ENCODE measurements at places on chromosomes 5 and 9.

DNA sequence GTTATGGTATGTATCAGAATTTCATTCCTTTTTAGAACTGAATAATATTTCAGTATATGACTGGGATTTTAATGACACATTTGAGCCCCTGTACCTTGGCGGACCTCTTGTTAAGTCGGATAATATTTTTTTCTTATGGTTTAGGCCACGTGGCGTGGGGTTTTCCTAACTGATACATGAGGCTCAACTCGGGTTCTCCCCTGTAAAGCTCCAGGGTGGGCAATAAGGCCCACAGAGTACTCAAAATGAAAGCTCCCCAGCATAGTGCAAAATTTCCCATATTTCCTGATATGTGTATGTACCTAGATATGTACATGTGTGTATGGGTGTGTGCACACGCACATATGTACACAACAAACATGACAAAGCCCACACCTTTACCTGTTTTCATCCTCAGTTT is 24.5 kb downstream of the TICAM2 start:
- H3K4me3 ChIP-seq: no peak overlapping the region
- no peaks in the 10 kb centered on the region for H3K36me3 ChIP-seq
- H3K27ac ChIP-seq: no peak overlapping the region
- peaks cover 6% of the 10 kb centered on the region for H3K4me1 ChIP-seq

DNA sequence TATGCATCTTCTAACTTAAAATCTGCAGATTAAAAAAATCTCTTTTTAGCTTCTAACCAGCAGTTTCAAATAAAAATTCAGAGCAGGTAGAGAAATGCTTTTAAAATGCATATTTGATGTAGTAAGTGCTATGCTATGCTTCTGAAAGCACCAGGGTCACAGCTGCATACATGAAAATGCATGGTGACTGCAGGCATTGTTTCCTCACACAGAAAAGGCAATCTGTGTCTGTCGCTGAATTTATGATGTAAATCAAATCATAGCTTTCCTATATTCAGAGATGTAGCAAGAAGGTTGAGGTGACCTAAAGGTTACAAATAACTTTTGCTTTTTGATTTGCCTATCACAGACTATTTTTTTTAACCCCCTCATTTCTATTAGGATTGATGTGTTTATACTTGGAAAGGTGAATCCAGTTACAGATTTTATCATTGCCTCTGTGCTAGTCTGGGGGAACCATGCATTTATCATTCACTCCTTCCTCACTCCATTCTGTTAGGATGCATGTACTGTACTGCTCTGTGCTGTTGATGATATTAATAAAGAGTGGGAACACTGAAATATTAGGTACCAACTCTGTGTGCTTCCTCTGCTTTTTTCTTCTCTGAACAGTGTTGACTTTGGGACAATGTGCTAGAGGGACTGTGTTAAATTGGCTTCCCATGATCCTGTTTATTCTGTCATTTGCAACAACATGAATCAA is 65.6 kb downstream of the FOCAD start:
- no peaks in the 10 kb centered on the region for H3K36me3 ChIP-seq
- no peak overlapping the region for H3K4me3 ChIP-seq
- DNase-seq: no peak

DNA sequence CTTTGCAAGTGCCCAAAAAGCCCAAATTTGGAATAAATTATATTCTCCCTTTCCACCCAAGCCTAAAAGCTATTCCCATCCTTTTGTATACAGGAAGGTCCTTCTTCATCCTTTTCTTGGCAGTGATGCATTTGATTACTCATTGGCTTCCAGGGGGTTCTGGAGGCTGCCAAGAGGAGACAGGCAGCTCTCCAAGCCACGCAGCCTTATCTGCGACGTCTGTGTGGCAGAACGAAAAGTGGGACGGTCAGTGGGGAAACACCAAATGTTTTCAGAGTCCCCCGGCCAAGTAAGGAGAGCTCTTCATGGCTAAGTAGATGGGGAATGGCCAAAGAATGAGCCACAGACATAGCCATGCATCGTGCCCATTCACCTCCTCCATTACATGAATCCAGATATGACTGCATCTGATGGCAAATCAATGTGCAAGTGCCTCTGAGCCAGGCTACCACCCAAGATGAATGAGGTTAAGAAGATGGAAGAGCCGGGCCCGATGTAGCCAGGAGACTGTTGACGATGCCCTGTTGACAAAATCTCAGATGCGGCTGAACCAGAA is 12.1 kb downstream of the ADAM19 start:
- H3K27me3 ChIP-seq: no peaks in the 10 kb centered on the region
- peaks cover 50% of the 10 kb centered on the region for H3K4me1 ChIP-seq
- no peaks in the 10 kb centered on the region for H3K36me3 ChIP-seq
- H3K4me3 ChIP-seq: no peak overlapping the region

DNA sequence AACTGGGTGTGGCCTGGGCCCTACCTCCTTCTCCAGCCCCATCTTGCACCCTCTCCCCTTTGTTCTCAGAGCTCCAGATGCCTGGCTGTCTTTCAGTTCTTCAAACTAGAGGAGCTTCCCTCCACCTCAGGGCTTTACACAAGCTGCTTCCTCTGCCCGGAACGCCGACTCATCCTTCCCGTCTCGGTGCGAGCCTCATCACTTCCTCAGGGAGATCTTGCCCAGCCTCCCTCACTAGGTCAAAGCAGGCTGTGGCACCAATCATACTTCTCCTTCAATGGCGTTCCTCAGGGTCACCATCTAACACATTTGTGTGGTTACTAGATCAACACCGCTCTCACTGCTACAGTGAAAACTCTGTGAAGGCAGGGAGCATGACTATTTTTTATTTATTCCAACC is 56.2 kb upstream of the ZSWIM6 start:
- no peaks in the 10 kb centered on the region for H3K4me1 ChIP-seq
- no peak overlapping the region for H3K27ac ChIP-seq
- no peak overlapping the region for H3K4me3 ChIP-seq
- H3K36me3 ChIP-seq: no peaks in the 10 kb centered on the region

- no peaks in the 10 kb centered on the region for H3K27me3 ChIP-seq
- peak; percentile 28 for DNase-seq
- peak overlapping the region; percentile 45 for H3K27ac ChIP-seq
- peaks cover 37% of the 10 kb centered on the region for H3K4me1 ChIP-seq
These were observed 193.2 kb downstream of the MAPKAP1 start for GRCh38 chr9:125513668-125514413.

DNA sequence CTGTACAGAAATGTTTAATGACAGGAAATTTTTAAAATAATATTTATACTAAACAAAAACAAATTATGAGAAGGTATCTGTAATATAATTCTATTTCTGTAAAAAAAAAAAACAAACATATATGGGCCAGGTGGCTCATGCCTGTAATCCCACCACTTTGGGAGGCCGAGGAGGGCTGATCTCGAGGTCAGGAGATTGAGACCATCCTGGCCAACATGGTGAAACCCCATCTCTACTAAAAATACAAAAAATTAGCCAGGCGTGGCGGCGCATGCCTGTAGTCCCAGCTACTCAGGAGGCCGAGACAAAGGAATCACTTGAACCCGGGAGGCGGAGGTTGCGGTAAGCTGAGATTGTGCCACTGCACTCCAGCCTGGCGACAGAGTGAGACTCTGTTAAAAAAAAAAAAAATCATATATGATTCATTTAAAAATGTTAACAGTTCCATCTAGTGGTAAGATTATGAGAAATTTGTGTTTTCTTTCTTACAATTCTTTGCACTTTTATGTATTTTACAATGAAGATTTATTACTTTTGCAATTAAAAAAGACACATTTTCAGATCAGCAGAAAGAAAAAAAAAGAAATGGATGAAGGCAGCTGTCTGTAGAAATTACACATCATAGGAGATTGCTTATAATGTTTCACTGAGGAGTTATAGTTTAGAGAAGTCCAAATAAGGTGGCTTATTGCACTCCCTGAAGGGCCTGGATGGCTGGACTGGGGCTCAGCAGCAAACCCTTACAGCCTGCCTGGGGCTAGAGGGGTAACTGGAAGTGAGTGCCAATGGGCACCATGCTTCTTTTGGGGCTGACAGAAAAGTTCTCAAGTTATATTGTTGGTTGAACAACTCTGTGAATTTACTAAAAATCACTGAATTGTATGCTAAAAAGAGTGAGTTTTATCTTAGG is 20.3 kb downstream of the C9orf153 start:
- H3K4me1 ChIP-seq: no peaks in the 10 kb centered on the region
- H3K36me3 ChIP-seq: no peaks in the 10 kb centered on the region
- no peak for DNase-seq
- H3K4me3 ChIP-seq: no peak overlapping the region

GRCh38 chr9:20760246-20760891 is 76.3 kb downstream of the FOCAD start:
- no peaks in the 10 kb centered on the region for H3K27me3 ChIP-seq
- no peaks in the 10 kb centered on the region for H3K36me3 ChIP-seq
- H3K4me3 ChIP-seq: no peak overlapping the region
- no peak overlapping the region for H3K27ac ChIP-seq
- DNase-seq: no peak

GRCh38 chr5:76983468-76983867 is 30.6 kb downstream of the CRHBP start:
- H3K4me1 ChIP-seq: no peaks in the 10 kb centered on the region
- H3K27ac ChIP-seq: no peak overlapping the region
- H3K36me3 ChIP-seq: no peaks in the 10 kb centered on the region
- no peak for DNase-seq
- H3K4me3 ChIP-seq: no peak overlapping the region

- no peaks in the 10 kb centered on the region for H3K4me1 ChIP-seq
- H3K27ac ChIP-seq: no peak overlapping the region
- no peak for DNase-seq
- no peak overlapping the region for H3K4me3 ChIP-seq
- H3K27me3 ChIP-seq: no peaks in the 10 kb centered on the region
These were observed 182.7 kb downstream of the SMC2 start for GRCh38 chr9:104276709-104277245.

DNA sequence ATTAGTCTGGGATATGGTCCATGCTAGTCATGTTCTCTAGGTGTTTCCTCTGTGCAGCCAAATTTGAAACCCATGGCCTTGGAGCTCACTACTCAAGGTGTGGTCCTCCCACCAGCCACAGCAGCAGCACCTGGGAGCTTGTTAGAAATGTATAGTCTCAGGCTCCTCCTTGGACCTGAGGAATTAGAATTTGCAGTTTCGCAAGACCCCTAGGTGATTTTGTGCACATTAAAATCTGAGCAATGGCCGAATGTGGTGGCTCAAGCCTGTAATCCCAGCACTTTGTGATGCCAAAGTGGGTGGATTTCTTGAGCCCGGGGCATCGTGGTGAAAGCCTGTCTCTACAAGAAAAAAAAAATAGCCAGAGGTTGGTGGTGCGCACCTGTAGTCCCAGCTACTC is 72.3 kb upstream of the NEK6 start:
- H3K27ac ChIP-seq: no peak overlapping the region
- H3K36me3 ChIP-seq: no peaks in the 10 kb centered on the region
- peaks cover 9% of the 10 kb centered on the region for H3K27me3 ChIP-seq
- no peak overlapping the region for H3K4me3 ChIP-seq
- DNase-seq: no peak
- no peaks in the 10 kb centered on the region for H3K4me1 ChIP-seq

DNA sequence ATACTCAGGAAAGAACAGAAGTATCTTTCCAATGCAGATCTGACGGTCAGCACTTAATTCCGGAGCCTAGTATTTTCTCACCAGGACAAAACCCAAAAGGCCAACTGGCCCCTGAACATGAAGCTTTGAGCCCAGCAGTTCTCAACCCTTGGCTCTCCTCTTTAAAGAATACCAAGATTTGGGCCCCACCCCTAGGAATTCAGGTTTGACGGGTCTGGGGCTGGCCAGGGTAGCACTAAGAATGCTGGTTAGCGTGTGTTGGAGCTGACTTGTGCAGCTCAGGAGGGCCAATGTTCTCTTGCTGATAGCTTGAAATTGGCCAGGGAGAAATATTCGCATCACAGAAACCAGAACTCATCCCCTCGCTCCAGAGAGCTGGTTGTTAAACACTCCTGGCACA is 88.3 kb upstream of the PTCH1 start:
- no peak overlapping the region for H3K4me3 ChIP-seq
- no peak overlapping the region for H3K27ac ChIP-seq
- no peaks in the 10 kb centered on the region for H3K27me3 ChIP-seq

GRCh38 chr9:125447202-125447802 is 185.7 kb downstream of the GAPVD1 start:
- H3K4me1 ChIP-seq: no peaks in the 10 kb centered on the region
- no peaks in the 10 kb centered on the region for H3K27me3 ChIP-seq
- H3K27ac ChIP-seq: no peak overlapping the region
- DNase-seq: no peak
- no peaks in the 10 kb centered on the region for H3K36me3 ChIP-seq

- H3K27ac ChIP-seq: peak overlapping the region; percentile 100
- H3K4me3 ChIP-seq: peak overlapping the region; percentile 76
- no peaks in the 10 kb centered on the region for H3K27me3 ChIP-seq
These were observed 4.1 kb downstream of the KLF9 start for GRCh38 chr9:70410368-70410767.

DNA sequence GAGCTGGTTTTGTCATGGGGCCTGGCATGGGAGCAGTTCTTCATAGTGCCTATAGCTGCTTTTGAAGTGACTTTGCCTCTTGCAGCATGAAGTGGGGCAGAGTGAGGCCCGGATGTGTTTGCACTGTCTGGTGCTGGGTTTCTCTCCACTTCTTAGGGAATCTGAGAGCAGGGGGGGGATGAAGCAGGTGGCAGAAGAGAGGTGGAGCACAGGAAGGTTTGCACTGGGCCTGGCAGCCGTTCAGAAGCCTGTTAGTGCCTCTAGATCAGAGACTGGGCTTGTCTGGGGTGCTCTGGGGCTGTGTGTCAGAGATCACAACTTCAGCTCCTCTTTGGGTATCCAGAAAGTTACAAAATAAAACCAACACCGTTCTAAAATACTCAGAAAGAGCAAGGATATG is 18.4 kb downstream of the USP20 start:
- H3K27me3 ChIP-seq: no peaks in the 10 kb centered on the region
- H3K27ac ChIP-seq: no peak overlapping the region
- H3K4me3 ChIP-seq: no peak overlapping the region
- H3K36me3 ChIP-seq: peaks cover 81% of the 10 kb centered on the region
- no peaks in the 10 kb centered on the region for H3K4me1 ChIP-seq
- DNase-seq: no peak

GRCh38 chr5:1225081-1225480 is at the start of gene SLC6A18:
Gene SLC6A18 (plus strand): TSS chr5:1225381. CDS start chr5:1225478, 97 bp downstream.
- DNase-seq: no peak
- H3K4me1 ChIP-seq: peaks cover 7% of the 10 kb centered on the region
- peaks cover 2% of the 10 kb centered on the region for H3K27me3 ChIP-seq
- H3K4me3 ChIP-seq: no peak within 1 kb of the TSS

GRCh38 chr9:134189145-134189469 is 24.7 kb upstream of the RNU6ATAC start:
- peak overlapping the region; percentile 80 for H3K27ac ChIP-seq
- no peaks in the 10 kb centered on the region for H3K36me3 ChIP-seq
- peak; percentile 12 for DNase-seq
- no peaks in the 10 kb centered on the region for H3K27me3 ChIP-seq
- H3K4me1 ChIP-seq: peaks cover 30% of the 10 kb centered on the region

- DNase-seq: peak; percentile 5
- no peak overlapping the region for H3K27ac ChIP-seq
- no peaks in the 10 kb centered on the region for H3K27me3 ChIP-seq
- H3K36me3 ChIP-seq: no peaks in the 10 kb centered on the region
- peaks cover 8% of the 10 kb centered on the region for H3K4me1 ChIP-seq
These were observed 68.3 kb downstream of the WNK2 start for GRCh38 chr9:93252116-93252780.

- no peak overlapping the region for H3K4me3 ChIP-seq
- H3K27ac ChIP-seq: no peak overlapping the region
- H3K36me3 ChIP-seq: no peaks in the 10 kb centered on the region
- H3K4me1 ChIP-seq: no peaks in the 10 kb centered on the region
- no peaks in the 10 kb centered on the region for H3K27me3 ChIP-seq
- DNase-seq: peak; percentile 27
These were observed 75.5 kb downstream of the PHAX start for GRCh38 chr5:126676195-126676624.

All from gastrocnemius medialis (tissue), 4 donors.